ENCODE measurements at places on chromosomes 5 and 9. TPM values are rescaled to one million over a fixed set of nuclear protein-coding genes. Genes with fewer than 3 reads are reported as not detected.

CER1 gene
- not detected for total RNA-seq

MEIKIN gene
- total RNA-seq, result not detected

ZNF354C gene
- total RNA-seq, result 0.80 TPM

CDC25C gene
- 10.5 TPM for total RNA-seq

PCDHGA1 gene
- total RNA-seq, result 0.31 TPM

FOXI1 gene
- total RNA-seq, result not detected
